ENCODE measurements at places on chromosomes 16 and 17. TPM values are rescaled to one million over a fixed set of nuclear protein-coding genes. Genes with fewer than 3 reads are reported as not detected.

DNA sequence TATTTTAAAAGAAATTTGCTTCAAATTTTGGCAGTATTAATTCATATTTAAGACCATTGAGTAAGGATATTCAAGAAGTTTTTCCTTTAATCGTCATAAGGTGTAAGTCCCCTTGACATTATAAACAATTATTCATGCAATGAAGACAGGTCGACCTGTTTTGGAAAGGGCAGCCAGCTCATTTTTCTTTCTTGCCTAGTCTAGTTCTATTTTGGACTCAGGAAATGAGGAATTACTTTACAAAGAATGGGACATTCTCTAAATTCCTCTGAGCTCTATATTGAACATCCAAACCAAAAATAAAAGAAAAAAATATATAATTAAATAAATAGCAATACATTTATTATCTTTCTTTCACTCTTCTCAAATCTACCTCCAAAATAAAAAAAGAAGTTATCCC, 595.6 kb upstream of the KIF2B start:
- DNase-seq, result no peak

DNA sequence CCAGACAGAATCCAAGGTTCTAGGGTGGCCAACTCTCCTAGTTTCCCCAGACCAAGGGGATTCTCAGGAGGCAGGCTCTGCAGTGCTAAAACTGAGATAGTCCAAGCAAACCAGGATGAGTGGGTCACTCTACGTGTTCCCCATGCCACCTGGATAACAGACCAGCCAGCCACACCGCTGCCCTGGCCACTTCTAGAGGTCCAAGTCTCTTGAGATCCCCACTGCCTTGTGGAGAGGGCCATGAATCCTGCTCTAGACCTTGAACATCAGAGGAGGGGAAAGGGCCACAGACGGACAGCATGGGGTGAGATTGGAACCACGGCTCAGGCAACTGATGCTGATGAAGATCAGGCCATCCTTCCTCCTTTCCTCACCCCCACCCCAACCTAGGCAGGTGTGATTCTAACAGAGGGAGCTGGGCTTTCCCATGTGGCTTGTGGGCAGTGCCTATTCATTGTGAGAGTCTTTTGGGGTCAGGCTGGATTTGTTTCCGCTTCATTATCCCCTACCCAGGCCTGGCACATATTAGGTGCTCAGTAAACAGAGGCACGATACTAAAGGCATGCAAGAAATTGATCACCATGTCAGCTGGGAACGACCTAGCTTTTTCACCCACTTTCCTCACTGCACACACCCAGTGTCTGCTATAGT, 16.8 kb upstream of the TVP23A start:
- DNase-seq, result no peak

DNA sequence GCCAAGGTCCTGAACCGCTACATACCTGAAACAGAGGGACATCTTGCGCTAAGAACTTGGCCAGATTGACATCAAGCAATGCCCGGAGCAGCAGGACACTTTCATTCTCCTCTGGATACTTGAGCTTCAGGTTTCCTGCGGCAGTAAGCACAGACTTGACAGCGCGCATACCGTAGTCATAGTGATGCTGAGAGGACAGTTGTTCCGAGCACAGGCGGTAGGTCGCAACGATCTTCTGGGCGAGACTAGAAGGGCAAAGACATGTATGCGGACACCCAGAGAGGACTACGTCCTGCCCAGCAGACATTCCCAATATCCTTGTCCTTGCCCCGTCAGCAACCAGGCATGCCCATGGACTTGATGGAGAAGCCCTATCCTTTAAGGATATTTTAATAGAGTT, 112.9 kb downstream of the DNAH3 start:
- DNase-seq, result no peak

- no peak for DNase-seq
Observed at GRCh38 chr16:6081320-6081976, 983.9 kb upstream of the EEF2KMT start.

DNA sequence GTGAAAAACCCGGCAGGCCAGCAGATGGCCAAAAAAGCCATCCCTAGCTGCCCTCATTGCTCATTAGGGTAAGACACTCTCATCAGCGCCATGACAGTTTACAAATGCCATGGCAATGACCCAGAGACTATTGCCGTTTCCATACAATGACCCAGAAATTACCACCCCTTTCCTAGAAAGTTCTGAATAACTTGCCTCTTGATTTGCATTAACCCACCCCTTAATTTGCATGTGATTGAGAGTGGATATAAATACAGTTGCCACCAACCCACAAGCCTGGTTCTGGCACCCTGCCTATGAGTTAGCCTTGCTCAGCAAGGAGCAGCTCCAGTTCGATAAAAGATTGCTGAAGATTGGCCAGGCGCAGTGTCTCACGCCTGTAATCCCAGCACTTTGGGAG, 16.1 kb upstream of the C16orf54 start:
- no peak for DNase-seq

GRCh38 chr17:66965801-66966262, 1.3 kb downstream of the CACNG4 start:
- no peak for DNase-seq

DNA sequence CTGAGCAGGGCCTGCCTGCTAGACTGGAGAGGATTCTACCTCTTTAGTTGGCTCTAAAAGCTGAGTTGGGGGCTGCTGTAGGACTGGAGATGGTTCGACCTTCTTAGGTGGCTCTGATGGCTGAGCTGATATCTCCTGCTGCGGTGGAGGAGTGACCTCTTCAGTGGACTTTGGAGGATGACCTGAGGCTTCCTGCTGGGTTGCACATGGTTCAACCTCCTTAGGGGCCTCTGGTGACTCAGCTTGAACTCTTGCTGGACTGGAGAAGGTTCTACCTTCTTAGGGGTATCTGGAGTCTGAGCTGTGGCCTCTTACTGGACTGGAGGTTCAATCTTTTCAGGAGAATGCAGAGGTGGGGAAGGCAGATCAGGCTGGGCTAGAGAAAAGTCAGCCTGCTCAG, 48.9 kb upstream of the TMEM97 start:
- DNase-seq, result no peak

GRCh38 chr16:3152027-3152276, 17.1 kb downstream of the ZNF213 start:
- DNase-seq, result no peak

GRCh38 chr16:4787627-4788482, at the start of gene SEPTIN12:
SEPTIN12 (minus strand) TSS chr16:4788345; CDS start chr16:4787645, 700 bp downstream.
- no peak for DNase-seq

- no peak for DNase-seq
Observed at GRCh38 chr16:8173111-8173644, 417.1 kb downstream of the TMEM114 start.

DNA sequence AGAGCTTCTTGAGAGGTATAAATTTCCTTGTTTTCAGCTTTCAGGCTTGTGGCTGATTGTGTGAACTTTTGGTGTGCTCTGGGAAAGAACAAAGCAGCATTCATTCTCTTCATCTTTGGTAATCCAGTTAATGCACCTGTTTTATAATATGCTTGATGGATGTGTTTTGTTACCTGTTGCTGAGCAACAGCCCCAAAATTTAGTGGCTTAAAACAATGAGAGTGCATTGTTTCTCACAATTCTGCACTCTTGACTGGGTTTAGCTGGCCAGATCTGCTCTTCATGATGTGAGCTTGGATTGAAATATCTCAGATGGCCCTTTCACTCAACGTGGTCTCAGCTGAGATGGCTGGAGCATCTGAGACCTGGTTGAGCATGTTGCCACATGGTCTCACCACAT, 58.7 kb upstream of the NOL11 start:
- DNase-seq, result no peak

GRCh38 chr16:105521-105920, 27.5 kb downstream of the MPG start:
- no peak for DNase-seq

DNA sequence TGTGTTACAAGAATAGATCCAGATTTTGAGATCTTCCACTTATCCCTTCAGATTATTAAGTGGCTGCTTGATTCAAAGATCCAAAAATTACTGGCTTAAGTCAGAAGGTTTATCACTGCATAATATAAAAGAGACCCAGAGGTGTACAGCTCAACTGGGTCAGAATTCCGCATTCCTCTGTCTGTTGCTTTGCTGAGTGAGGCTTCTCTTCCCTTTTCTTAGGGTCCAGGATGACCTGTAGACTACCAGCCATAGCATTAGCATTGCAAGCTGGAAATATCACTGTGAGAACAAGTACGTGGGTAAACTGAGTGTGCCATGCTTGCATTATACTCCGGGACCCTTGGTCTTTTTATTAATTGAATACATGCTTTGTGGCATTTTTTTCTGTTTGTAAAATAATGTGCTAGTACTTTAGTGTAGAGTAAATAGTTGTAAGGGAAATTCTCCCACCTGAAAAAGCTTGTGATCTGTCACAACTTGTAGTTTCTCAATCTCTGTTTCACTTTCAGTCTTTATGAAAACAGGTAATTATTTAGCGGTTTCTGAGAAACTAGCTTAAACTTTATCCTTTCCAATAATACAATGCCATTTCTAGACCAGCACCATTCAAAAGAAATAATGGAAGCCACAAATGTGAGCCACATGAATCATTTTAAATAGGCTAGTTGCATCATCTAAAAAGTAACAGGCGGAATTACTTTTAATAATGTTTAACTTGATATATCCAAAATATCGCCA, 61.6 kb downstream of the TNRC6C start:
- no peak for DNase-seq

DNA sequence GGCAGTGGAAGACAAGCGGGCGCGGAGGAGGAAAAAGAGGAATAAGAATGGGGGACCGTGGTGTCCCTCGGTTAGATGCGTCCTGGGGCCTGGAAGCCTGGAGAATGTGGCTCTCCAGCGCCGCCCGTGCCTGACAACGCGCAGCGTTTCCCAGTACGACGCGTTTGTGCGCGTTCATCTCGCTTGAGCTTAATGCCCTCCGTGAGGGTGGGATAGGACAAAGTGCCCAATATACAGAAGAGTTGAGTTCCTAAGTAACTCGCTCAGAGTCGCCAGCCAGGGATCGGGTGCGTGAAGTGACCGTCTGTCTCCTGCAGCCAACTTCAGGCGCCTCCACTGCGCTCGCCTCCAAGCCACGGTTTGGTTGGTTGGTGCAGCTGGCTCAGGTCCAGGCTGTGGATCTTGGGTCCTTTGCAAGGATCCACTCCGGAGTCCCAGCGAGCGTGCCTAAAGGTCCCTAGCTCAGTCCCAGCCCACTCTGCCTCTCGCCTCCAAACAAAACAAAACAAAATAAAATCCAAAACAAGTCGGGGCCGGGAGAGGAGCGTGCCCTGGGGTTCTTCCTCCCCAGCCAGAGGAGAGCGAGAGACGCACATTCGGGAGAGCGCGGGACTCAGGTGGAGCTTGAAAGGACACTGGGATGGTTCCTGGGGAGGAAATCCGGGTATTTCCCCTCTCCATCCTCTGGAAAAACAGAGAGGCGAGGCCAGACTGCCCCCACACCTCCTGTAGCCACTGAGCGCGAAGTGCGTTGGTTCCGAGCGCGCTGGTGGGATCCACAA, 974 bp downstream of the GALR2 start:
- DNase-seq, result no peak

- DNase-seq, result no peak
Observed at GRCh38 chr16:61295311-61295710, 740.9 kb downstream of the CDH8 start.

- DNase-seq, result no peak
Observed at GRCh38 chr17:44793885-44794842, 35.4 kb downstream of the ADAM11 start.

DNA sequence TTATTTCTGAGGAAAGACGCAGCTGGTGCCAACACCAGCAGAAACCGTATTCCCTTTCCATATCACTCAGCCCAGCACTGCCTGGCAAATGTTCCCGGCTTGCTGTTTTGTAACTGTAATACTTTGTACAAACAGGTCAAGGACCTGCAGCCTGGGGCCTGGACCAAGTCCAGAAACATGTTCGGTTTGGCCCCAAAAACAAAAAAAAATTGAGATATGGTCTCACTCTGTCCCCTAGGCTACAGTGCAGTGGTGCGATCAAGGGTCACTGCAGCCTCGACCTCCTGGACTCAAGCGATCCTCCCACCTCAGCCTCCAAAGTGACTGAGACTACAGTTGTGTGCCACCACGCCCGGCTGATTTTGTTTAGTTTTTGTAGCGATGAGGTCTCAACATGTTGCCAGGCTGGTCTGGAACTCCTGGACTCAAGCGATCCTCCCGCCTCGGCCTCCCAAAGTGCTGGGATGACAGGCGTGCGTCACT, 1.2 kb downstream of the HAGH start:
- no peak for DNase-seq

PRSS27 gene
- total RNA-seq, result 0.84 TPM

FBXL16 gene
- total RNA-seq, result 4.8 TPM

CRHR1 gene
- total RNA-seq, result not detected

SDK2 gene
- 0.20 TPM for total RNA-seq

METRN gene
- 23.8 TPM for total RNA-seq

OR1E2 gene
- not detected for total RNA-seq
